ENCODE measurements at places on chromosomes 6 and 20.

DNA sequence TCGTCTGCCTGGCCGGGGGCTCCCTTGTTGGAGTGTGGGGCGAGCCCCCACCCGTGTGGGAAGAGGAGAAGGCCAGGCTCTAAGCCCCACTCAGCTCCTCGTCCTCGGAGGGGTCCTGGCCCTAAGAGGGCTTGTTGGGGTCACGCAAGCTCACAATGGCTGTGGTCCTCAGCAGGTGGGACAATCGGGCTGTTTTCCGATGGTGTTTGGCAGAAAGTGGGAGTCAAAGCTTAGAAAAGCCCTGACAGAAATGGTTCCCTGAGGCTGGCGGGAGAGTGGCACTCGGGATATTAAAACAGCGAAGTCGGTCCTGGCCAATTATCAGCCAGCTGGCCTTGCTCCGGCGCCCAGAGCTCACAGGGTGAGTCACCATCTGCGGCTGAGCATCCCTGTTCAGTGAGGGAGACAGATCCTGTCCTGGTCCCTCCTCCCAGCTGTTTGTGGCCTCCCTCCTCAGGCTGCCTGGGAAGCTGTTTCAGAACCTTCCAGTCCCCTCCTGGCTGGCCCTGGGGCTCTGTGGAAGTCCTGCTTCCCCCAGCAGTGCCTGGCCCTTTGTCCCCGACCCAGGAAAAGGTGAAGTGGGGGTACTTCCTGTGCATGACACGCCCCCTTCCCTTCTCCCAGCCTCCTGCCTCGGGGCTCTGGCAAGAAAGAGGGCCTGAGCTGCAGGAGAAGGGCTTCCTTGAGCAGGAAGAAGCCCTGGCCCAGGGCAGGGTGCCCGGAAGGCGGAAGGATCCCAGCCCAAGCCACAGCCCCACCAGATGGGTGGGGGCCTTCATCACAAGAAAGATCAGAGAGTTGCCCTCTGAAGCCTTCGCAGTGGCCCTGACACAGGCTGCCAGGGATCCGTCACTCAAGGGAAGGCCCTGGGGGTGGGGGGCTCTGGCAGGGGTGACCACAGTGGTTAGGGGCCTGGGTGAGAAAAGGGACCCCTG, 53.6 kb upstream of the BHLHE23 start:
- DNase-seq = peak; percentile 90

- DNase-seq = no peak
These were observed 103.7 kb downstream of the ARID1B start for GRCh38 chr6:156880913-156881312.

DNA sequence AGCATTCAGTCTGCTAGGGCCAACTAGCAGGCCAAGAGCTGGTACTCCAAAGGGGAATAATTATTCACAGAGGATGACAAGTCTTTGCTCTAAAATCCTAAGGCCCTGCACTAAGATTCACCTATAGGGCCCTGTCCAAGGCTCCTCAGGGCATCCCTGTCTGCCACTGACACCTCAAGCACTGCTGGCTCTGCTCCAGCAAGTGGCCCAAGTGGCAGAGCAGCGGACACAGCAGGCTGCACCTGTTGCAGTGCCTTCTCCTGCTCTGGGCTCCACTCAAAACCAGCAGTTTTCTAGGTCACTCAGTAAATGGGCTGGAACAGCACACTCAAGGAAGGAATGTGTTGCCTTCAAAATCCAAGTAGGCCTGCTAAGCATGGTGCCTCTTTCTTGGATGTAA, 36.4 kb upstream of the SMOC2 start:
- no peak for DNase-seq

DNA sequence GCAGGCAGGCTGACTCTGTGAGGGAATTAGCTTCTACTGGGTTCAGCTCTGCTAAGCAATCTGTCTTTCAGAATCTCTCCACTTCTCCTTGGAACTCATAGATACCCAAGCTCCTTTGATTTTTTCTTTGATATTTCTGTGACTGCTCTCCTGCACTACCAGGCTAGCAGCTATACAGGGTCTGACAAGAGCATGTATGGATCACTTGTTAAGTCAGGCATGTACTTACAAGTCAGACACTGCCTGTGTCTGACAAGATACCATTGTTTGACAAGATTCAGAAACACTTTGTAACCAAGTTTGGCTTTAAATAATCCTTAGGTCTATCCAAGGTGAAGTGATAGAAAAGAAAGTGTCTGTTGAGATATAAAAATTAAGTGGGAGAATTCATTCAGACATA, 79.5 kb downstream of the SESN1 start:
- peak; percentile 7 for DNase-seq

DNA sequence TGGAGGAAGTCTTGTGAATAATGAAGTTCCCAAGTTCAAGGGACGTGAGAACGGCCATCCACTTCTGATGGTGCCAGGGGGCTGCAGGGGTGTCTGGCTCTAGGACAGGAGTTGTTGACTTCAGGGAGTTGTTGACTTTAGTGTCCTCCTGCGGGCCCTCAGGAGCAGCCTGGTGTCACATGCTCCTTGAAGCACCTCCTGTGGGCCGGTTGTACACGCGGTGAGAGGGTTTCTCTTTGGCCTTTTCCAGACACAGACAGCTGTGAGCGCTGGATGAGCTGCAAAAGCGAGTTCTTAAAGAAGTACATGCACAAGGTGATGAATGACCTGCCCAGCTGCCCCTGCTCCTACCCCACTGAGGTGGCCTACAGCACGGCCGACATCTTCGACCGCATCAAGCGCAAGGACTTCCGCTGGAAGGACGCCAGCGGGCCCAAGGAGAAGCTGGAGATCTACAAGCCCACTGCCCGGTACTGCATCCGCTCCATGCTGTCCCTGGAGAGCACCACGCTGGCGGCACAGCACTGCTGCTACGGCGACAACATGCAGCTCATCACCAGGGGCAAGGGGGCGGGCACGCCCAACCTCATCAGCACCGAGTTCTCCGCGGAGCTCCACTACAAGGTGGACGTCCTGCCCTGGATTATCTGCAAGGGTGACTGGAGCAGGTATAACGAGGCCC, 77.8 kb downstream of the ISM1 start:
- DNase-seq = no peak

GRCh38 chr6:42226645-42227143, 9.0 kb upstream of the MRPS10 start:
- DNase-seq = no peak

- no peak for DNase-seq
These were observed 3.9 kb downstream of the STXBP5 start for GRCh38 chr6:147207837-147208754.

DNA sequence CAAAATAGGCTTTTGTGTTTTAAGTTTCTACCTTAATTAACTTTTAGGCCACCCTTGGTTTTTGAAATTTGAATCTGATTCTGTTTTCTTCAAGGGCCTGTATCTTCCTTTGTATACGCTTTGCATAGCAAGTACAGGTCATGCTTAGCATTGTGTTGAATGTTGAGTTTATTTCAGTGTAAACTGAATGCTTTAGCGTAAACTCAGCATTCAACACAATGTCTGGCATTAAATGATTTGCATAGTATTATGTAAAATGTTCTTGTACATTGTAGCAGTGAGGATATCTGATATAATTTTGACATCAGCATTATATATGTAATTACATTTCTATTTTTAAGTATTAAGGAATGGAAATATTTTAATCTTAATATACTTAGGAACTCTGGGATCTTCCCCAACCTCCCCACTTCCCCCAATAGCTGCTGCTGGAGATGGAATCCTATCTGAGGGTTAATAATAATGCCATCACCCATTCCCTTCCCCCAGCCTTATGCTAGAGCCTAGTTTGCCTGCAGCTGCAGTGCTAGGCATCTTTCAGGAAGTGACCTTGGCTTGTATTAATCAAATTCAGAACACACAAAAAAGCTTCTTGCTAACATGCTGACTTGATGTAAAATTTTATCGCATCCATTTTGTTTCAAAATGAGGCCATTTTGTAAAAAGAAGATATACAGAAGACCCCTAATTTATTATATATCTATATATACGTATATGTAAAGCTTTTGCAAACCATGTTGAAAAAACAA, 73.1 kb downstream of the NCOA3 start:
- DNase-seq = peak; percentile 43

GRCh38 chr20:2809690-2810089, 5.1 kb upstream of the C20orf141 start:
- DNase-seq = no peak

GRCh38 chr6:71608646-71609045, 277.7 kb upstream of the RIMS1 start:
- no peak for DNase-seq

DNA sequence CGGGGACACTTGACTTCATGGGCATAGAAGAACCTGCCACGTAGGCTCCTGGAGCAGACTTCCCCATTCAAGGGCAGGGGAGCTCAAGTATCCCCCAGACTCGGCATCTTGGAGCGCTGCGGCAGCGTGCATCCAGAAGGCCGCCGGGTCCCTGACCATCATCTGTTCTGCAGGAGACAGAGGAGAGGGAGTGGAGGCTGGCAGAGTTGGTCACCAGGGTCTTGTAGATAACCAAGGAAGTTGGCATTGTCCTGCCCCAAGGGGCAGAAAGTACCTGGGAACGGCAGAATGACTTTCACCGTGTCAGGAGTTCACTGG, 82.8 kb downstream of the TCP11 start:
- DNase-seq = no peak

GRCh38 chr20:41669708-41670263, 51.6 kb upstream of the CHD6 start:
- DNase-seq = no peak

- DNase-seq = no peak
These were observed 54.0 kb downstream of the TTI1 start for GRCh38 chr20:37979021-37979985.

- DNase-seq = no peak
These were observed 10.2 kb upstream of the NEDD9 start for GRCh38 chr6:11242711-11243110.

DNA sequence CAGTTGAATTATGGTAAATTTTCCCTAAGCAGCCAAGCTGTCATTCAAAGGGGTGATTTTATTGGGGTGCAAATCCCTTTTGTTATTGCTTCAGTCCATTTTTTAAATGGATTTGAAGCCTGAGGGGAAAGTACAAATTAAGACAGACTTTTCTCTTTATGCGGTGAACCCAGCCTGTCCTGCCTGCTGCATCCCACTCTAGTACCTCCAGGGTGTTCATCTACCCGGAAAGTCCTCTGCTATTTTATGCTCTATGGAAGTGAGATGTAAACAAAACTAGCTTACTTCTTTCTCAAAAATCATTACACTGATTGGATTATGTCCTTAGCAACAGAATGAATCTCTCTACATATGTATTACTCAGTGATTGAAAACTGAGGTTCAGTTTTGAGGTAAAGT, 1088.9 kb upstream of the CITED2 start:
- DNase-seq = no peak

- DNase-seq = no peak
These were observed 147.3 kb downstream of the DLL1 start for GRCh38 chr6:170143401-170144150.

DNA sequence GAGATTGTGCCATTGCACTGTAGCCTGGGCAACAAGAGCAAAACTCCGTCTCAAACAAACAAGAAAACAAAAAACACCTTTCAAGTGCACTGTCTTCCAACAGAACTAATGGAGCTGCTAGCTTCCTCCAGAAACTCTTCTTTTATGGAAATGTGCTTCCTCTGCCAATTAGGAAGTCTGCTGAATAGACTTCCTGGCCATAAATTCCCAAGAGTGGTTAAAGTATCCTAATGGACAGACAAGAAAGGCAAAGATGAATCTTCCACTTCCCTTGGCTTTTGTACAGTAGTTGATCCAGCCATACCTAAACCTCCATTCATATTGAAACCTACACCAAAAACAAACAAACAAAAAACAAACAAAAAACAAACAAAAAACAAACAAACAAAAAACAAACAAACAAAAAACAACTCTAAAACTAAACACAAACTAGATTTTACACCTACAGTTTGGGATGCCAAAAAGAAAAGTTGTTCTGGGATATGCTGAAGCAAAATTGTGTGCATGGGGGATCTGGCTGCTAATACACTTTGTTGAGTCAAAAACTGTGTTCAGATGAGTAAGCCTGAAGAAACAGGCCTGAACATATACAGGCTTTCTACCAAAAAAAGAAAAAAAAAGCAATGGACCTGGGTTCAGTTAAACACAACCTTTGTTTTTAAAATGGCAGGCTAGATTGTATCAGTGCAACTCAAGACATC, 59.8 kb upstream of the CARMIL1 start:
- DNase-seq = no peak

DNA sequence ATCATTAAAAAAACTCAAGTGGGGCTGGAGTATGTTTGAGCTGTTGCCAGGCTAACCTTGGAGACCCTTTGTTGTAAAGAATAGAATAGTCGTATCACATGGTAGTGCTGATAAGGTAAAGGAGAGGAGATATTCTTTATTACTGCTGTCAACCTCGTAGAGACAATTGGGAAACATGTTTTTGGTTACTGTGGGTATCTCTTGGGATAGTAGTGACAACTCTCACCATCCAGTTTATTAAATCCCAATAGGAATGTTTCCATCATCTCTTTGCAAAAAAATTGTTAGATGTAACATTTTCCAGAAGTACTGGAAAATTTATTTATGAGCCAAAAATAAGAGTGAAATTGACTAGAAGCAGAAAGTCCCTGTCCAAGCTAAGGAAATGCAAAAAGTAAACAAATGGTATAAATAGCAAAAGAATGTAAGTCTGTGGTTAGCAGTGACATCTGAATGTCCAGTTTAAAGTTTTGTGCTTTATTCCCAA, 829.3 kb upstream of the CITED2 start:
- DNase-seq = no peak

DNA sequence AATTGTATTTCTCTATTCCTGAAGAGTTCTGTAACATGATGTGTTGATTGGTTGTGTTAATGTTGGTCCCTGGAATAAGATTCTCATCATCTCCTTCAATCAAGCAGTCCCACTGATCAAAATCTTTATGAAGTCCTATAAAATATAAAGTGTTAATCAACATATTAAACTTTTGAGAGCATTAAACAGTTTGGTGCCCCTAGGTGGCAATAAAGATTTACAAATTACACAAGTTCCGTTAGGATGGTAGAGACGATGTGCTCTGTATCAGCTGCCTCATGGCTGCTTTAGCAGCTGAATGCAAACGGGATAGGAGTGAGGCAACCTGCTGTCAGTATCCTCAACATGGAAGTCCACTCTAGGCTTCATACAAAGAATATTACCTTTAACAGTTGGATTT, 16.9 kb downstream of the TDRD6 start:
- DNase-seq = no peak

DNA sequence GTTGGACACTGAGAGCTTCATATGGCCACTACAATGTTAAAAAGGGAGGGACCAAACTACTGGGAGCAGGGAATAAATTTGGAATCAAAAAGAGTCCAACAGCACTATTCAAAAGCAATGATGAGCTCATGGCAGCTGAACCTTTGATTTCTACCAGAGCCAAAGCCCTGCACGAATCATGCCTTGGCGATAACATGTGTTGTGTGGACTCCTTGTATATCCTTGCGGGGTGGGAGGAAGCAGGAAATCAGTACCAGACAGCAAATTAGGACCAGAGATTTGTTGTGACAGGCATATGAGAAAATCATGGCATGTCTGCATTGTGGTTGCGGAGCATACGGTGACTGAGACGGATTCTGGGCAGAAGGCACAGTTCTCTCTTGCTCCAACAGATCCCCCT, 85.6 kb upstream of the EMILIN3 start:
- no peak for DNase-seq

DNA sequence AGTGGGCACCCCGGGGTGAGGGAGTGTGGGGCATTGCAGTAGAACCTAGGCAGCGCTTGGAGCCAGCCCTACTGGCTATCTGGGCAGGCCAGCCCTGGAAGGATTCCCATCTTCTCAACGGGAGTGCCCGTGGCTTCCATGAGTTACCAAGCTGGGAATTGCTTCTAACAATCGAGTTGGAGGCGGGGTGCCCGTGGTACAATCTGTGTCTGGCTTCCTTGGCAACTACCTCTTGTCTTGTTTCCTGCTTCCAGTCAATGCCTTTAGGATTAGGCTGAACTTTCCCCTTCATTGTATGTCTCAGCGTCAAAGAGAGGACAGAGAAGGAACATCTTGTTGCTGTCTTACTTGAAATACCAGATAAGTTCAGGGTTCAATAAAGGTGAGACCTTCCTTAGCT, 33.3 kb downstream of the PPP1R14C start:
- no peak for DNase-seq

Measured in NCI-H2171 treated with DMSO at 0.1 percent for 48 hours (cell line).